ENCODE measurements at places on chromosomes 11 and 22.
A peak's percentile ranks its signal among the peaks of the same experiment; 100 is the strongest.

DNA sequence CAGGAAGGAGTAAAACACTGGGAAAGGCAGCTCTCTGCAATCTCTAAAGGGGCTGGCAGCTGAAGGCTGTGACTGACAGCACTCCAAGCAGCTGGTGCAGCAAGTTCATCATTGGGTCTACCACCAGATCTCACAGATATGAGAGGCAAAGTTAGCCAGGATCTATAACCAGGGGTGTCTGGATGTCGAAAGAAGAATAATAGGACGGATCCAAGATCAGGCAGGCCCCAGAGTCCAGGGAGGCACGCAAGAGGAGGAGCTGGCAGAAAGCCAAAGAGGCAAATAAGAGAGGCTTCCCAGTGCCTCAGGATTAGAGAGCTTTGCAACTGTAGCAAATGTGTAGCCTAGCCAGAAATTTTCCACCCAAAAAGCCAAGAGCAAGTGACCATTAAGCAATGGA lies 77.1 kb downstream of the RBMXL2 start:
- no peak for DNase-seq

- DNase-seq, result peak; percentile 12
Observed at GRCh38 chr11:98834776-98835175, 186.0 kb upstream of the CNTN5 start.

DNA sequence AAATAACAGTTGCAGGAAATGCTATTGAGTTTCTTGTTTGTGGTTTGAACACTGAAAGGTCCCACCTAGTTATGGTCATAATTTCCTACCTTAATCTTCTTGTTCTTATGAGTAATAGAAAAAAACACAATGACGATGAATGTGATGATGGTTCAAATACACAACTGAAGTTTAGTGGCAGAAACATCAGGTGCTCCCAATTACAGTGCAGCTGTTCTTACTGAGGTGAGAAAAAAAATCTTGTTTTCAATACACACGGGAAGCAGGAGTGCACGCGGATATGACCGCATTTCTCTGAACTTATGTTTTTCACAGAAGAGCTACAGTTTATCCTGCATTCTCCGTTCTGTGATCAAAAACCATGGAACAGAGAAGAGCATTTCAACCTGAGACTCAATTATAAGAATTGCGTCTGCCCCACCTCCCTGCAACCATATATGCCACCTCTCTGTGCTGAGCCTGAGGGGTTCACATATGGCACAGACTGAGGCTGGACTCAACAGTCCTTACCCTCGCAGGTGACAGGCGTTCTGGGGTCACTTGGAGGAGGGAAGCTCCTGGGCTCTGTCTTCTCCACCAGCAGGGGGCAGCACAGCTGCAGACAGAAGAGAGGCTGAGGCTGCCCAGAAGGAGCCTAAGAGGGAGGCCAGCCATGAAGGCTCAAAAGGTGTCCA lies 99.7 kb upstream of the IGLL5 start:
- peak; percentile 1 for DNase-seq

GRCh38 chr11:12827929-12828812 lies 153.9 kb downstream of the TEAD1 start:
- DNase-seq, result no peak

DNA sequence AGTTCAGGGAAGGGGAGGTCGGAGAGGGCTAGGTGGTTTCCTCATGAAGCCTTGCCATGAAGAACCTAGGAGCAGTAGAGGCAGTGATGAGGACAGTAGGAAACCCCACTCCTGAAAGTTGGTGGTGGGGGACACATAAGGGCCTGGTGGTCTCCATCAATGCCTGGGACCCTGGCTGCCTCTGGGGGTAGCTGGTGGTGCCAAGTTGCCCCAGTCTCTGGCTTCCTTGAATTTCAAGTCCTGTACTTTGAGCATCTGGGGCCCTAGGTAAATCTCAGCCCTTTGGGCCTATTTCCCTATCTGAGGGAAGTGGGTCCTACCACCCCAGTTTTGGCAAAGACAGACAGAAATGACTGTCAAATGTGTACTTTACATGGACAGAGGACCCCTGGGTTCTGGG lies 28.1 kb downstream of the AMPD3 start:
- DNase-seq, result no peak

- no peak for DNase-seq
Observed at GRCh38 chr11:37929100-37929653, 1331.1 kb upstream of the RAG2 start.

DNA sequence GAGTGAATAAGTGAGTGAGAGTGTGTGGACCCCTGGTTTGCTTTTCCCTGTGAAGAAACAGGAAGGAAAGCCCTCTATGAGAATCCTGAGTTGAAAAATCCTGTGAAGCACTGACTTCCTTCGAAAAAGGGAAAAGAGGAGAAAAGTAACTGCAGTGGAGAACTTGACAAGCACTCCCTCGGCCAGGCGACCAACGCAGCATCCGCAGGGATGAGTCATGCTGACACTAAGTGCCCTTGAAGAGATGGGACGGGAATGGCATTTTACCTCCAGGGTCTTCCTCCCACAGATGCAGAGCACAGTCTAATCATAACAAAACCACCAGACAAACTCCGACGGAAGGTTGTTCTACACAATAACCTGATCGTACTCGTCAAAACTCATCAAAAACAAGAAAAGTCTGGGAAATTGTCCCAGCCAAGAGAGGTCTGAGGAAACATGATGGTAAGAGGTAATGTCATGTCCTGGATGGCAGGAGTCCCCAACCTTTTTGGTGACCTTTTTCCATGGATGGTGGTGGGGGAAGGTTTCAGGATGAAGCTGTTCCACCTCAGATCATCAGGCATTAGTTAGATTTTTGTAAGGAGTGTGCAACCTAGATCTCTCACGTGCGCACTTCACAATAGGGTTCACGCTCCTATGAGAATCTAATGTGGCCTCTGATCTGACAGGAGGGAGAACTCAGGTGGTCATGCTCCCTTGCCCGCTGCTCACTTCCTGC lies 132.2 kb upstream of the B3GAT1 start:
- DNase-seq, result no peak

- no peak for DNase-seq
Observed at GRCh38 chr11:68843052-68843561, 1.4 kb upstream of the CPT1A start.

DNA sequence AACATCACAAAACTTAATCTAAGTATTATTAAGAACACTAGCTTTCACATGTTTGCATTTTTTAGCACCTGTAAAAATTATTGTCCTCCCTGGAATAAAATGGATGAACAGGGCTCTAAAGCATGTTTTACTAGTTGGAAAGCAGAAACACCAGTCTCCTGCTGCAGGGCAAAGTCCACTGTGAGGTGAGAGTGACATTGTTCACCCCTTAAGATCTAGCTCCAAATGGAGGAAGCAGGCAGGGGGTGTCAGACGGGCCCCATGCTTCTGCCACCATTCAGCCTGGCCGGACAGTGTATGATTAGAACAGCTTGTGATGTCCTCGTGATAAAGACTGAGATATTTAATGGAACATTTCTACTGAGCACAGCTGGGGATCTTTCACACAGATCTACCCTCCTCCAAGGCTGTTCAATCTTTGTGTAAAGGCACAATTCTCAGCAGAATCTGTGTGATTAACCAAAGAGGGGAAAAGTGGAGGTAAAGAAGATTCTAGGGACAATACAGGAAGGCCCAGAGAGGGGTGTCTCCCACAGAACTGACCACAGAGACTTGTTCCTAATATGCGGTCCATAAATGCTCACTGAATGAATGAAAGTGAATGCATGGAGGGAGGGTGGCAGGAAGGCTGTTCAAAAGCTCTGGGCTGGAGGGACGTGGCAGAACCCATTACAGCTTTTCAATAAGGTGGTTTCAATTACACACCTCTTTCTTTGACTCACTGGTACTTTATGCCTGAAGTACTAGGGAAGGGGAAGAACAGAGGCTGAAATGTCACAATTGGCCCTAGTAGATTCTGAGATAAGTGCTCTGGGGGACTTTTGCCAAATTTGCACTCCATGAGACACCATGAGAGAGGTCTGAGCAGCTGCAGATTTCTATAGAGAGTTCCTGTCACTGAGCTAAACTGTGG lies 239.1 kb upstream of the ARHGAP20 start:
- no peak for DNase-seq

DNA sequence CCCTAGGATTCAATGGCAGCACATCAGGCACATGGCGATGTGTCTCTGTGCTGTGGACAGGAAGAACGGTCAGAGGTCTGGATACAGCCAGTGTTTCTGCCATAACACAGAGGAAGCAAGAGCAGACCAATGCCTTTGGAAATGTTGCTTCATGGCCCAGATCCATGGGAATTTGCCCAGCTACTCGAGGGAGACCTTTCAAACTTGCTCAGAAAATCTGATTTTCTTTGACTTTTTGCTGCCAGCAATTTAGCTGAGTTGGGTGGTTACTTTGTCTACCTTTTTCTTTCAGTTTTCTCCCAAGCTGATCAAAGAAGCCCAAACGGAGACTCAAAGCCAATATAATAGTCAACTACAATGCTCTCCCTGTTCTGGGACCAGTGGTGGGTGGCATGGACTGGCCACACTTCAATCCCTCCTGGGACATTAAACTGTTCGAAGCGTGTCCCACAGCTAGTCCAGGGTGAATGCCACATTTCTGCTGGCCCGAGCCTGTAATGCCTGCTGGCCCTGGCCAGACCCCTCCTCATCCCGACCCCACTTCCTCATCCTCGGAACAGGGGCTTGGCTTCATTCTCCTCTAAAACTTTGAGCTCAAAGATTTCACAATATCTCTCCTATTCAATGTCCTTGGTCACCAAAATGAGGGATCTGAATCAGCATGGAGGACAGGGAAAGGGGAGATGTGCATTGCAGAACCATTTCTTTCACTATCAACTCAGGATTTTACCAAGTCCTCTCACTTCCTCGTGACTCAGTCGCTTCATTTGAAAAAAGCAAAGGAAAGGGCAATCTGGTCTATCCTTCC lies 93.3 kb downstream of the ABTB2 start:
- DNase-seq, result no peak

- no peak for DNase-seq
Observed at GRCh38 chr11:35803115-35803514, 140.5 kb downstream of the TRIM44 start.

DNA sequence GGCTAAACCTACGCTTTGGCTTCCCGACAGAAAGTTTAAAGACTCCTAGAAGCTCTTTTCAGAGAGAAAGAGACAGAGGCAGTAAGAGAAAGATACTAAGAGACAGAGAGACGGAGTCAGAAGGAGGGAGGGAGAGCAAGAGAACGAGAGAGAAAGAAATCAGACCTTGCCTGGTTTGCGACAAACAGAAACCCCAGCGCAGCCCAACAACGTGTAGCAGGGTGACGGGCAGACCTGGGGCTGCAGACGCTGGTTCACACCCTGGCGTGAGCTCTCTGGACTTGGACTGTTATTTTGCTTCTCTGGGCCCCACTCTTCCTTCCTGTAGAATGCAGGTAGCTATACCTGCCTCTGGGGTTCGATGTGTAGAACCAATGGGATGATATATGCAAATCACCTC lies 244.4 kb upstream of the SYN3 start:
- DNase-seq, result no peak

DNA sequence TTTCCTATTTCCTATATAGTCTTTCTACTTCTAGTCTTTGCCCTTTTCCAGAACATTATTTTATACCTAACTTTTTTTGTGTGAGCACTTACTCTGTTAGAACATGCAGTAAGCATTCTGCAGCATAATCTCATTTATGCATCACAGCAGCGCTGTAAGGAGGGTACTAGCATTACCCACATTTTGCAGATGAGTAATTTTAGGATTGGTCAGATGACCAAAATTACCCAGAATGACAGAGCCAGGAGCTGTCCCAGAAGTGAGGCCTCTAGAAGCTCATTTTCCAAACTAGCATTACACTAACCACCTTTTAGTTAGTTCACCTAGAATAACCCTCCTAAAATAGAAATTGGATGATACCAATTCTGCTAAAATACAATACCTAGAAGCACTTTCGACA lies 47.1 kb upstream of the ARHGAP32 start:
- DNase-seq, result no peak

GRCh38 chr11:114054806-114055205 lies 4.7 kb upstream of the ZBTB16 start:
- no peak for DNase-seq

Measured in SK-N-MC (cell line).